Choroid plexus epithelial cell (primary cell): ENCODE measurements at places on chromosomes 5 and 9.
A peak's percentile ranks its signal among the peaks of the same experiment; 100 is the strongest.

DNA sequence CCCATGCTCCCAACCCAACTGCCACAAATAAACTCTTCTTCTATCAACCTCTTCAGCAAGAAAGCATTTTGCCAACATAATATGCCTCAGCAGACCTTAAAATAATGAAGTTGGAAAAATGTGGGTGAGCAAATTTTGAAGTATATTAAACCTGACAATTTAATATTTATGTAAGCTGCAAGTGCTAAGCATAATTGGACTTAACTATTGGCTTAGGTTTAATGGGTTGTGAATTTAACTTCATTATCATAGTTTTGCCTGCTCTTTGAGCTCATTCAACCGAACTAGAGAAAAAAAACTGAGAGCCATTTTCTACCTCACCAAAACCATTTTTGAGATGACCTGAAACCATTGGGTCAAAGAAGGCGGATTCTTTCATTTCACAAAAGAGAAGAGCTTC lies 805.5 kb upstream of the DMAC1 start:
- DNase-seq, result no peak

GRCh38 chr9:112486221-112487007 lies at the start of gene KIAA1958:
KIAA1958 (plus strand) TSS chr9:112486827; CDS start chr9:112574081, 87,254 bp downstream.
- DNase-seq, result peak; percentile 67

DNA sequence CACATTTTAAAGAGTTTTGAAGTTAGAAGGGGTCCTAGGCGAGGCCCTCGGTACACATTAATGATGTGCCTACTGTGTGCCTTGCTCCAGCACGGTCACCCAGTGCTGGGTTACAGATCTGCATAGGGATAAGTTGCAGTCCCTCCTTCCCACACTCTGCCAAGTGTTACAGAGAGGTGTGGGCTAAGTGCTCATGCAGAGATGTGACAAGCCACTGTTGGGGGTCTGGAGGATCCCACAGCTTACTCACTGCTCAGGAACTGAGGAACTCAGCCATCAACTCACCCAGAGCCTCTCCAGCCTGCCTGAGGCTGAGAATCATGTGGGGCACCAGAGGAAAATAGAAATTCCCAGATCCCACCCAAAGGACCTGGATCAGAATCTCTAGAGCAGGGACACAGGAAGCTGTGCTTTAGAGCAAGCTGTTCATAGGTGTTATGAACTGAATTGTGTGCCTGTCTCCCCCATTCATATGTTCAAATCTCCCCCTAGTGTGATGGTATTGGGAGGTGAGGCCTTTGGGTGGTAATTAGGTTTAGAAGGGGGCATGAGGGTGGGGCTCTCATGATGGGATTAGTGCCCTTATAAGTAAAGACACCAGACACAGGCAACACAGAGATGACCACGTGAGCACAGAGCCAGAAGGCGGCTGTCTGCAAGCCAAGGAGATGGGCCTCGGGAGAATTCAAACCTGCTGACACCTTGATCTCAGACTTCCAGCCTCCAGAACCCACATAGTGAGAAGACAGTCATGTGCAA lies 164.1 kb downstream of the HSD17B3 start:
- DNase-seq, result peak; percentile 47

DNA sequence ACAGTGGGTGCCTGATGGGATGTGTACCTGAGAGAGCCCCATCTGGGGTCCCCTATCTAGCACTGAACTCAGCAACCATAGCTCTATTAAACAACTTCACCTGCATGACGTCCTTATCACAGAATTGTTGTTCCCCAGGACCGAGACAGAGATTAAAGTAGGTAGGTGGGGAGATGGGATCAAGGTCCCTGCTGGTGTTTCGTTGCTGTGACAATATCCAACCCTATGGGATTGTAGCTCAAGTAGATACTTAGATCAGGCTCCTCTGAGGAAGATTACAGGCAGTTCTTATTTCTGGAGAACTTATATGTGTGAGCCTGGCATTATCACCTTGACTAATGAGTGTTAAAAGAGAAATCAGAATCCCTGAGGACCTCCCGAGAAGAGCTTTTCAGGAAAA lies 84.9 kb downstream of the SLC28A3 start:
- DNase-seq, result no peak

DNA sequence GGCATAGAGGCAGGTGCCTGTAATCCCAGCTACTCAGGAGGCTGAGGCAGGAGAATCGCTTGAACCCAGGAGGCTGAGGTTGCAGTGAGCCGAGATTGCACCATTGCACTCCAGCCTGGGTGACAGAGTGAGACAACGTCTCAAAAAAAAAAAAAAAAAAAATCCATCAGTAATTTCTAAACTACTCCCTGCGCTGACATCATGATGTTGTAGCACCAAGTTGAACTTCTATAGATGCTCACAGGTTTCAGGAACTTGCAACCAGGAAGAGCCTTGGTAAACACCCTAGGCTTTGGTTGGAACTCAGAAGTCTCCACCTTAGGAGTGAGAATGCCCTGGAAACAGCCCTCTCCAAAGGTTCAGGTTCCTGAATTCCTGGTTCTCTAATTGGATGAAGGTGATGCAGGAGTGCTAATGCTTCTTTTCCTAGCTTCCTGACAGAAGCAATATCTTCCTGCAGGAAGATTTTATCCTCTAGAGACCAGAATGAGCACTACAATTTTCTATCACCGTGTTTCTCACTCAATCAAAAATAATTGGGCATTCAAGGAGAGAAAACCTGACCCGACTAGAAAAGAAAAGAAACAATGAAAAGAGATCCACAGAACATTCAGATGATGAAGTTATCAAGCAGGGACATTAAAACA lies 469.6 kb downstream of the GADD45G start:
- no peak for DNase-seq

DNA sequence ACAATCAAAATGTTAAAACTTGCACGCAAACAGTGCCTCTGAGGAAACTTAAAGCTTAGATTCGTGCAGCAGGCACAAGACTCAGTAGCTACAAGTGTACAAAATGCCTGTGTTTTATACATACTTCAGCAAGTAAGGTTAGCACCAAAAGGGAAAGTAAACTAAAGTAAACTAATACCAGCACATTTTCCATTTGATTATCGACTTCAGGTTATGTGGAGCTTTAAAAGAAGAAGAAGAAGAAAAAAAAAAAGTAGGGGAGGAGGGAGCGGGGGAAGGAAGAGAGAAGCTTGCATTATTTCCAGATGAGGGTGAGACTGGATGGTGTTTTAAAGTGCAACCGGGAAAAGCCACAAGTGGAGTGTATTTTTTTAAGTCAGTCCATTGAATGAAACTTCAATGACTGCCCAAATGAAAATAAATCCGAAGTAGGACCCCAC lies 596 bp upstream of the ADAMTS6 start:
- DNase-seq, result peak; percentile 71

DNA sequence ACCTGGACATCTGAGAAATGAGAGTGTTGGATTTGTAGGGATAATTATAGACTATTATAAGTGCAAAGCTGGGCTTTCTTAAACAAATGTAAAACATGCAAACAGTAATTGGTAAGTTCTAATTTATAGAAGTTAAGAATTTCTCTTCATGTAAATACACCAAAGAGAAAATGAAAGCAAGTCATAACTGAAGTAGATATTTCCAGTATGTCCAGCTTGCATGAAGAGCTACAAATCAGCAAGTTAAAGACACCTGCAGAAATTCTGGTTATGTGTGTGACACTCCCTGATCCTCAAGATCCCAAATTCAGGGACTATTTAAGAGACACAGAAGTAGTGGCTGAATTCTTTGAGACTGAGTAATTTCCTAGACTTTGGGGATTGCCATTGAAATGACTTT lies 308.9 kb downstream of the TLE4 start:
- DNase-seq, result no peak

DNA sequence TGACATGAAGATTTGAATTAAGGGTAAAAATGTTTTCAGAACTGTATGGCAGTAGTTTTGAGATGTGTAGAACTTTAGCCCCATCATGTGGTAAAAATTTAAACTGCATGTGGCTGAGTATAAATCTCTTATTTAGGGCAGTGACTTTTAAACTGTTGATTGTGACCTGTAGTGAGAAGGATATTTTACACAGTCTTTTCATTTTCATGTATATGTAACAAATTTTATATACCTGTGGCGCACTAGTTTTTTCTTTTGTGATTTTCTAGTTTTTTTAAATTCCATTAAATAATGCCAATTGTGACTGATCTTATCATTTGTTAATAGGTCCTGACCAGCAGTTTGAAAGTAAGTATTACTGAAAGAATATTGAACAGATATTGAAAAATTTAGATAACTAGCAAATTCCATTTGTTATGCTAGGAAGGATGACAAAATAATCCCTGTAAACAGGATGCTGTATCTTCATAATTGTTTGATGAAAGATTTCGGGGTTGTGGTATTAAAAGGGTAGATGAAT lies 47.2 kb downstream of the GPBP1 start:
- peak; percentile 74 for DNase-seq

DNA sequence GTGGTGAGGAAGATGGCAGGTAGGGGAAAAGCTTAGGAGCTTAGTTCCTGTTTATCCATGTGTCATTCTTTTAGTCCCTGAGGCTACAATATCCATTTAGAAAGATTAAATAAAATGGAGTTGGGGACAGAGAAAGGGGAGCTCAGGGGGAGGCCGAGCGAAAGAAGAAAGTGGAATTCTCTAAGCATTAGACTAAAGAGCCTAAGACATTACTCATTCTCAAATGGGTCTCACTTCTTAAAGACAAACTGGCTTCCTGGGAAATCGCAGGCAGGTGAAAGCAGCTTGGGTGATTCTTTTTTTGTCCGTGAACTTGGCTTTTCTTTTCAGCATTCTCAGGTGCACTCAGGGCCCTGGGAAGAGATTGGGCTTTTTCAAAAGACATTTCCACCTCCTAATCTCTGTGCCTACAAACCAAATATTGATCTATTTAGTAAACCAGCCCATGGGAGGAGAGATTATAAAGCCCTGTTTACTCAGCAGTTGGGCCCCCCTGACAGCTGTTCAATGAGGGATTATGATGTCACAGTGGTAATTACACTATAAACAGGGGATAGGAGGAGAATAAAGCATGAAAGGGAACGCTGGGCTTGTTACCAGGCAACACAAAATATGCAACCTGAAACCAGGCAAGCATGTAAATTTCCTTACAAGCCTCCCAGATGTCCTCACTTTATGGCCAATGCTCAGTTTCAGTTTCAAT lies 584.0 kb downstream of the ACTL7B start:
- DNase-seq, result peak; percentile 87

DNA sequence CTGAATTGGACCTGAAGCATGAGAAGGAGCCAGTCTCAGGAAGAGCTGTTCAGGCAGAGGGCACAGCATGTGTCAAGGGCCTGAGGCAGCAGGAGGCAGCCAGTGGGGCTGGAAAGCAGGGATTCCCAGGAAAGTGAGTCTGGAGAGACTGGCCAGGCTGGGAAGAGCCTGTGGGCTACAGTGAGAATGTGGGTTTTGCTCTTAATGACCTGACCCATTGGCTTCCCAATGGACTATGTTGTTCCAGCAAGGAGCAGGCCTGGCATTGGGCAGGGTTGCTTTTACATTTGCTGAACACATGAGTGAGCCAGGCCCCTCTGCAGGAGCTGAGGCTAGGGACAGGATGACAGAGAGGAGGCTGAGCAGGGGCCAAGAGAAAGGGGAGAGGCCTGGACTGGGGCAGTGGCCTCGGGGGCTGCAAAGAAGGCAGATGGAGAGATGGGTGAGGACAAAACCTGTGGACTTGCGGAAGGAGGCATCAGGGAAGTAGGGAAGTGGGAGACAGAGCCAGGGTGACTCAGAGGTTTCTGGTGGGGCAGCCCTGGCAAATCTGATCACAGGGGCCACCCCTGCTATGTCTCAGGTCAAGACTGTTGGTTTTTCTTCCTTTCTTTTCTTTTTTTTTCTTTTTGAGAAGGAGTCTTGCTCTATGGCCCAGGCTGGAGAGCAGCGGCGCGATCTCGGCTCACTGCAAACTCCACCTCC lies 65.9 kb upstream of the NEK6 start:
- no peak for DNase-seq

GRCh38 chr9:125995006-125995405 lies 247.8 kb downstream of the PBX3 start:
- DNase-seq, result no peak

DNA sequence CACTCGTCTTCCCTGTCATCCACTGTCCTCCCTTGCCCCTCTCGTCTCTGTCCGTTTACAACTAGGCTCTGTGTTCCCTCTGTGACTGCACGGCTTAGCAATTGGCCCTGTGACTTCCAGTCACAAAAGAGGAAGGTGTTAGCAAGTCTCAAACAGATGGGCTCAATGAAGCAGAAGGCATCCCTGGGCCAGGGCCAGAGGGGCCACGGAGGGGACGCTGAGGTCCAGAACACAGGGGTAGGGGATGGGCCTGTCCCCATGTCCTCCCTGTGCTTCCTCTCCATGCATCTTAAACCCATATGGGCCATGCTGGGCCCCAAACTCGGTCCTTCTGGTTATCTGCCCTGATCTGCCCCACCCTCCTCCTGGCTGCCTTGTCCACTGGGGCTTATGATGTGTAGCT lies at the start of gene CD72:
CD72 (minus strand) TSS at position 89 of the 403 bp plus-strand sequence. CDS start 110 bp downstream, outside the sequence.
- DNase-seq, result no peak

DNA sequence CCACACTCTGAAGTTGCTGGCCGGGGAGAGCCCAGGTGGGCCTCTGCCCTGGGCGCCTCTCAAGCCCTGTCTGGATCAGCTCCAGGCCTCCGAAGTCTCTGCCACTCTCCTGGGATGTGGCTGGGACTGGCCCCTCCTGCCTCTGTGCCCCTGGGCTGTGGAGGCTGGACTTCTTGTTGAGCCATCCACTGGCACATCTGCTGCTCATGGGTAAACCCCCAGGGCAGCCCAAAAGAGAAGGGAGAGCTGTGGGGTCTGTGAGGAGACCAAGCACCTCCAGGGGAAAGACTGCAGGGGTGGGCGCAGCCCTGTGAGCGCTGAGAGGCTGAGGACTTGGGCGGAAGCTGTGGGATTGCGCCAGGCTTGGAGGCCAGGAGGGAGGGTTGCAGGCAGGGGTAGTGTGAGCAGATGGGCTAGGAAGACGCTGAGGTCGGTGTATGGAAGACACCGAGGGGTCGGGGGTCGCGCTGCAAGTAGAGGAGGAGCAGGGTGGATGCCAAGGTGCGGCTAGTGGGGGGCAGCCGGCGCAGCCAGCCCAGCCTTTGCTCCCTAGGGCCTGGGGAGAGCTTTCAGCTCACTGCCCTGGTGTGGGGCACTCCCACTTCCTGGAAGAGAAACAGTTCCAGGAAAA lies 118.1 kb downstream of the WNK2 start:
- no peak for DNase-seq

DNA sequence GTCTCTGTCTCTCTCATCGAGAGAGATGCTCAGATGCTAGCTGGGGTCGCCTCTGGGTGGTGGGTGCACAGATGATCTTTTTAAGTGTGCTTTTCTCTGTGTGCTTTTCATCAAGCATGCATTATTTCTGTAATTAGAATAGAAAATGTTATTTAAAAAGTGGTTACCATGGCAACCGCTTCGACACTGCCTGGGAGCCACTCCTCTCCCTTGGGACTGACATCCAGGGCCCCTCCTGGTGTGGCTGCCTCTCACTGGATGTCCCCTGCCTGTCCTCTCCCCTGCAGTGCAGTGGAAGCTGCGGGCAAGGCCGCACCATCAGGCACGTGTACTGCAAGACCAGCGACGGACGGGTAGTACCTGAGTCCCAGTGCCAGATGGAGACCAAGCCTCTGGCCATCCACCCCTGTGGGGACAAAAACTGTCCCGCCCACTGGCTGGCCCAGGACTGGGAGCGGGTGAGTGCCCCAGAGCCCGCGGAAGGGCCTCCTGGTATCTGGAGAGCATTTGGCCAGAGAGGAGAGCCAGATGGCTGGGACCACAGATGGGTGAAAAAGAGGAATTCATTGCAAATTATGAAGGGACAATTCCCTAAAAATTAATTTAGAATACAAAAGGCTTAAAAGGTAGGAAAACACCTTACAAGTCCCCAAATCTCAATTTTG lies 34.7 kb downstream of the ADAMTSL2 start:
- no peak for DNase-seq
